ENCODE measurements at places on chromosomes 11 and 22.

GRCh38 chr11:60874421-60875365 lies 7.4 kb downstream of the ZP1 start:
- DNase-seq: no peak

GRCh38 chr22:19820880-19821522 lies 33.7 kb downstream of the GNB1L start:
- DNase-seq: no peak

DNA sequence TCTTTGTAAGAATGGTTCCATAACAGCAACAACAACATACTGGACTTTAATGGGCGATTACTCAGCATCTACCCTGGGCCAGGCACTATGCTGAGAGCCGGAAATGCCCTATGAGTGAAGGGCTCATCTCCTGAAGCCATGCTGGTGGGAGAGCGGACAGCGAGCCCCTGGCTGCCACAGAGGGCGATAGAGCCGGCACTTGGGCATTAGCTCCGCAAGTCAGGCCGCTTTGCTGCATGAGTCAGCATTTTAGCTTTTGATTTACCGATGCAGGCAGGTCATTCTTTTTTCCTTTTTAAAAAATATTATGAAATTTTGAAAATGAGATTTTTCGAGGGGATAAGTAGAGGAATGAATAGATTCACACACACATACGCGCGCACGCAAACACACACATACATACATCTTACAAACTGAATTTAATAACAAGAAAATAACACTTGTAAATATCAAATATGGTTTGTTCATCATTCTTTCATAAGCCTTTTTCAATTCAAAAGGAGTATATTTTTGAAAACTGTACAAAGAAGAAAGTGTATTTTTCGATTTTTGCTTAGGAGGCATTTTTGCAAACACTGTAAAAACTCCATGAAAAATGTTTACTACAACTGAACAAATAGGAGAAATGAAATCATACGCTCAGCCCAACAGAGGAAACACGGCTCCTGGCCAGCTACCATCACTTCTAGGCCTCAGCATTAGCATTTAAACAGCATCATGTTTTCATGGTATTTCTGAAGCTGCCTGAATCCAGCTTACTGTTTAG lies 667.3 kb downstream of the OPCML start:
- no peak for DNase-seq

DNA sequence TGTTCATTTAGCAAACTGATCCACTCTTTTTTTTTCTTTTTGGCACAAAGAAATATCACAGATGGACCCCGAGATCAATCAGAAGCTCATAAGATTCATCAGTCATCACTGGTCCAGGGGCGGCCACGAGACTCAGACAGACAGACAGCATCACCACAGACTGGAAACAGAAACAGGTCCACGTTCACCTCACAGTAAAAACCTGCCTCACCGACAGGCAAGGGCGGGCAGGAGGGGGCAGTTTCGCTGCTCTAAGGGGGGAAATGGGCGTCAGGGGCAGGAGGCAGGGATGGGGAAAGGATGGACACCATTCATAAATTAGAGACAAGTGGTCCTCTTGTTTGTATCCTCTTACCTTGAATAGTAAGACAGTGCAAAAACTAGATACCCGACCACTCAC lies 16.5 kb downstream of the CHST1 start:
- no peak for DNase-seq
